ENCODE measurements at places on chromosomes 13 and 19.

DNA sequence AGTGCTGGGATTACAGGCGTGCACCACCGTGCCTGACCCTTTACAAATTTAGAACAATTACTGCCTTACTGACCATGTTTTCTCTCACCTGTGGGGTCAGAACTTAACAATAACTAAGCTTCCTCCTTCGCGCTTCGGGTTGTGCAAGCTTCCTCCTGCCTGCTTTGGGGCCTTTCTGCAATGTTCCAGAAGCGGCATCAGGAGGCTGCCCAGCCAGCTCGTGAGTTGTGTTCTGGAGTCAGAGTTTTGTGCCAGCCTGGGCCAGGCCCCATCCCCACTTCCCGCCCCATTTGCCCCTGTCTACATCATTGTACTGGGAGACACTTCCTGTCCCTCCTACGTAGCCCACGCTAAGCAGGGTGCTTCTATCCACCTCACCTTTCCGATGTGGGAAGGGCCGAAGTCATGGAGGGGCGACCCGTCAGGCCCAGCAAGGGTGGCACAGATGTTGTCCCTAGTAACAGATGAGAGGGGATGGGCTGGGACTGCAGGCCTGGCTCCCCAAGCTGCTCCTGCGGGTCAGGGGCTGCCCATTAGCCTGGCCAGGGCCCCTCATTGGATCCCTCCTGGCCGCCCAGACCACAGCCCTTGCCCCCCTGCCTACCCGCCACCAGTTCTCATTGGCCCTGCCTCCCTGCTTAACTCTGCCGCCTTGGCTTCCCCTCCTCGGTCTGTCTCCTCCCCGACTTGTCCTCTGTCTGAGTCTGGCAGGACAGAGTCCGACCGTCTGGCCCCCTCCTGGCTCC, 13.4 kb downstream of the UHRF1 start:
- DNase-seq, result no peak

GRCh38 chr13:50518131-50518530, 325.4 kb downstream of the DLEU7 start:
- DNase-seq, result no peak

DNA sequence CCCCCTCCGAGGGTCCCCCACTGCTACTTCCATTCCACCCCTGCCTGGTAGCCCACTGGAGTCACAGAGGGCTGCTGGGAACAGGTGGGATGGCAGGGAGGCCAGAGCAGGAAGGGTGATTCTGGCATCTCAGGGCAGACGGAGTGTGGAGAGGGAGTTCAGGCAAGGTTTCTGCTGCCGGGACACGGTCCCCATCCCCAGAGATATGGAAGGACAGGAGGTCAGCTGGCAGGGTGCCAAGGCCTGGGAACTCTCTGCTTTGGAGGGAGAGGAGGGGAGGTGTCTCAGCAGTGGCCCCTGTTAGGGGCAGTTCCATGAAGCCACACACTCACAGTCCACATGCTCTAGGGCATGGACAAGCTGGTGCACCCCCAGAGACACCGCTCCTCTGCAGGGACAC, 68.1 kb downstream of the CHST8 start:
- no peak for DNase-seq

DNA sequence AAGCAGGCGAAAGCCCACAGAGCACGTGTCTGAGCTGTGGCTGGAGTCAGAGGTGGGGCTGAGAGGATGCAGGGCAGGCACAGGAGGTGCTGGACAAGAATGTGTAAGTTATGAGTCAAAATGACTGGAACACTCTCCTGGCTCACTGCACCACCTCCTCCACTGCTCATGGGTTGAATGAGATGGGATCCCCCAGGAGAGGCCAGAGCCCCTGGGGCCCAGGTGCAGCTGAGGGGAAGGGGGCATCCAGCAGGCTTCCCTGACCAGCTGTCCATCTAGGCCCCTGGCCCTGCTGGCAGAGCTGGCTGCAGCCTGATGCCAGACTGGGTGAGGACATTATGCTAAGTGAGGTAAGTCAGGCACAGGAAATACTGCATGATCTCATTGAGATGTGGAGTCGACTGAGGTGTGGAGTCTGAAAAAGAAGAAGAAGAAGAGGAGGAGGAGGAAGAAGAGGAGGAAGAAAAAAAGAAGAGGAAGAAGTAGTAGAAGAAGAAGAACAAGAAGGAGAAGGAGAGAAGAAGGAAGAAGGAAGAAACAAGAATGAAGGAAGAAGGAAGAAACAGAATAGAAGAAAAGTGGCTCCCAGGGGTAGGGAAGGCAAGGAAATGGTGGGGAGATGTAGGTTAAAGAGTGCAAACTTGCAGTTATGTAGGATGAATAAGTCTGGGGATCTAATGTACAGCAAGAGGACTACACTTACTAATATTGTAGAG, 747.4 kb downstream of the UQCRFS1 start:
- DNase-seq, result no peak

- DNase-seq, result no peak
Measured at GRCh38 chr13:42229287-42229686, 42.7 kb upstream of the AKAP11 start.

DNA sequence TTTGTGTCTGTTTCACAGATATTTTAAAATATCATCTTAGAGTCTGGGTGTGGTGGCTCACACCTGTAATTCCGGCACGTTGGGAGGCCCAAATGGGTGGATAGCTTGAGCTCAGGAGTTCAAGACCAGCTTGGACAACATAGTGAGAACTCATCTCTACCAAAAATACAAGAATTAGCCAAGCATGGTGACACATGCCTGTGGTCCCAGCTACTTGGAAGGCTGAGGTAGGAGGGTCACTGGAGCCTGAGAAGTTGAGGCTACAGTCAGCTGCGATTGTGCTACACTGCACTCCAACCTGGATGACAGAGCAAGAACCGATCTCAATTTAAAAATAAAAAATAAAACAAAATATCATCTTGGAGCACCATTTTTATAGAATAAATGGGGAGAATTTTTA, 1247.6 kb upstream of the MIR17HG start:
- no peak for DNase-seq

DNA sequence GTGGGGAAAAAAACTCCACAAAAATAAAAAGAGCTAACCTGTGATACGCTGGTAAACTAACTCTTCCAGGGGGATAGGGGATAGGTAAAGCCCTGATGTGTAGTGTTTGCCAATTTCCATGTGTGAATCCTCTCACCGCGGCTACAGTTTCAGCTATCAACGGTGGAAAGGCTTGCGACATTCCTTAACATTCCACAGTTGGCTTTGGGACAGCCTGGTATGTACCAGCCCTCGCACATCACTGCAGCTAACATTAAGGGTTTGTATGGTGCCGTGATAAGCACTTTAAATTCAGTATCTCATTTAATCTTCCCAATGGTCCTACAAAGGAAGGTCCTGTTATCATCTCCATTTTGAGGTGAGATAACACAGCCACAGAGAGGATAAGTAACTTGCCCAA, 112.4 kb downstream of the KATNAL1 start:
- DNase-seq, result no peak

- peak; percentile 54 for DNase-seq
Measured at GRCh38 chr13:92074658-92075057, 676.2 kb downstream of the GPC5 start.

DNA sequence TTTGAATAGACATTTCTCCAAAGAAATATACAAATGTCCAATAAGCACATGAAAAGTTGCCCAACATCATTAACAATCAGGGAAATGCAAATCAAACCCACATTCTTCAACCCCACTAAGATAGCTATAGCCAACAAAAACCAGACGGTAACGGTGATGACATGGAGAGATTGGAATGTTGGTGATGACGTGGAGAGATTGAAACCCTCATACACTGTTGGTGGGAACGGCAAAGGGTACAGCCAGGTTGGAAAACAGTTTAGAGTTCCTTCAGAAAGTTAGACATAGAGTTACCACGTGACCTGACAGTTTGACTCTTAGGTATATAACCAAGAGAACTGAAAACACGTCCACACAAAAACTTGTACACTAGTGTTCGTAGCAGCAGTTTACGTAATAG, 48.1 kb downstream of the TNFRSF19 start:
- DNase-seq, result no peak

DNA sequence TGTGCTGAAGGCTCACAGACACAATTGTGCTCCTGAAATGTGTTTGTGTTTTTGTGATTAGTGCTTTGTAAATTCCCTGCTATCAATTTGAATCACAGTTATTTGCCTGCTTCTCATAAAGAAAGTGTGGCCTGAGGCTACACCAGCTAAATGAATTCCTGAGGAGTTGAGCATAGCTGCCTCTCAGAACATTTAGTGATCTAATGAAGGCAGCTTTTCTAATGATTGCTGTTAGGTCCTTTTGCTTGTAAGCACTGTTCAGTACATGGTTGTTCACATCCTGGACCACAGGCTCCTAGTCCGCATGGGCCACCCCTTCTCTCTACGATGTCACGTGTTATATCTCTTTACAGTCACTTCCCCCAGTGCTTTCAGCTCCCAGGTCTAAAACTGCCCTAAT, 238.2 kb downstream of the B3GLCT start:
- DNase-seq, result no peak

DNA sequence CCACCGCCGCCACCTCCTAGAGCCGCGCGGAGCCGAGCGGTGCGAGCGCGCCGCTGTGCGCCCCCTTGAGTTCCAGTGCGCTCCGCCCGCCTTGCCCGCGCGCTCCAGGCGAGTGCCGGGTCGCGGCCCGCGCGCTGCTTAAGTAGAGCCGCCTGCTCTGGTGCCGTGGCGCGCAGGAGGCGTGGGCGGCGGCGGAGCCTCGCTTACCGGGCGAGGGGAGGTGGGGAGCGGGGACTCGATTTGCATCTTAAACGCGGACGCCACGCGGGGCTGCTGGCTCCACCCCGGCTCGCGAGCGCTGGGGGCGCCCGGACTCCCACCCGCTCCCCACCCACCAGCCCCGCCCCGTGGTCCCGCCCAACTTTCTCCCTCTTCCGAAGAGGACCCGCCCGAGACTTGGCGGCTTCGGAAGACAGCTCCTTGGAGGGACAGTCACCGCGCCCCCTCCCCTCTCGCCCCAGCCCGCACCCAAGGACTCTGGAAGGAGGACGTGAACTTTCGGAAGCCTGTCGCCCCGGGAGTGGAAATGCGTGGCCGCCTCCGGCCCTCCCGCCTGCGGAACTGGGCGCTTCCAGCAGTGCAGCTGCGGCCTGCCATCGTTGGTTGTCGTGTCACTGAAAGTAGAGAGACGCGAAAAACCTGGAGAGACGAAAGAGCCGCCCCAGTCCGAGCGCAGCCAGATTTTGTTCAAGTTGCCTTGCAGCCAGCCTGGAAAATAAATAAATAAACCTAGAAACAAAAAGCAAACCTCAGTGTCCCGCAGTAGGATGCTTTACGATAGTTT, at the start of gene KCTD12:
Gene KCTD12, minus strand, starts transcription at position 114 of the 784 bp plus-strand sequence. CDS start 257 bp downstream, outside the sequence.
- DNase-seq, result peak; percentile 88

- DNase-seq, result no peak
Measured at GRCh38 chr19:43308244-43308815, 39.0 kb upstream of the PSG9 start.

DNA sequence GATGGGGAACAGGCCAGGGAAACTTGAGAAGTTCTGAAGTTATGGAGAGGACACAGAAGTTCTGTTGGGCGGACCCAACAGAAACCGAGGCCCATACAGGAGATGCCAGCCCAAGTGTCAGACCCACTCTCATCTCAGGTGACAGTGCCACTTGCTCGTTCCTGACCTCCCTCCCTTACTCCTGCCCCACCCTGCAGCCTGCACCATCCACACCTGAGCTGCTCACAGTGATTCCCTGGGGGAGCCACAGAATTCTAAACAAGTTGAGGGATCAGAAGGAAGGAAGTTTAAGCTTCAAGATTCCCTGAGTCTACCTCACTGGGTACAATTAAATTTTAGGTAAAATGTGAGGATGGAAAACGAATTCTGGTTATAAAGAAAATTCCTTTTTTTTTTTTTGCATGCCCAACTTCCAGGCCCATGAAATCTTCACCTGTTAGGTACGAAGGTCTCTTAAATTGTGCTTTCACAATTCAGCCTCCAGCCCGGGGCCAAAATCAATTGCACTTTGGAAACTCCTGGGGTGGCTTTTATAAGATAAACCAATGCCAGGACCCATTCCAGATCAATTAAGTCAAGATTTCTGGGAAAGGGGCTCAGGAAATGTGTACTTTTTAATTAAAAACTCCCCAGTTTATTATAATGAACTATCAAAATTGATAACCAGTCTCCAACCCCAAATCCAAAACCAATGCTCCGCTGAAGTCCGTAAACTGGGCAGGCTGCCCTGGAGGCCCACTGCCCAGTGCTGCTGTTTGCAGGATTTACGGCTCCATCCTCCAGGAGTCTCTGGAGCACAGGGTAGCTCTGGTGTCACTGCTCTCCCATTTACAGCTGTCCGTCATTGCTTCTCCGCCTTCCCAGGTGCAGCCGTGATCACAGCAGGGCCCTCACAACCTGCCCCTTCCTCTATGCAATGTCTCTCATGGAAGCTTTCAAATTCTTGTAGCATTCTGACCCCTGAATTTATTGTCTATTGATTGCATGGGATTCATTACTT, 643.5 kb downstream of the UQCRFS1 start:
- no peak for DNase-seq

DNA sequence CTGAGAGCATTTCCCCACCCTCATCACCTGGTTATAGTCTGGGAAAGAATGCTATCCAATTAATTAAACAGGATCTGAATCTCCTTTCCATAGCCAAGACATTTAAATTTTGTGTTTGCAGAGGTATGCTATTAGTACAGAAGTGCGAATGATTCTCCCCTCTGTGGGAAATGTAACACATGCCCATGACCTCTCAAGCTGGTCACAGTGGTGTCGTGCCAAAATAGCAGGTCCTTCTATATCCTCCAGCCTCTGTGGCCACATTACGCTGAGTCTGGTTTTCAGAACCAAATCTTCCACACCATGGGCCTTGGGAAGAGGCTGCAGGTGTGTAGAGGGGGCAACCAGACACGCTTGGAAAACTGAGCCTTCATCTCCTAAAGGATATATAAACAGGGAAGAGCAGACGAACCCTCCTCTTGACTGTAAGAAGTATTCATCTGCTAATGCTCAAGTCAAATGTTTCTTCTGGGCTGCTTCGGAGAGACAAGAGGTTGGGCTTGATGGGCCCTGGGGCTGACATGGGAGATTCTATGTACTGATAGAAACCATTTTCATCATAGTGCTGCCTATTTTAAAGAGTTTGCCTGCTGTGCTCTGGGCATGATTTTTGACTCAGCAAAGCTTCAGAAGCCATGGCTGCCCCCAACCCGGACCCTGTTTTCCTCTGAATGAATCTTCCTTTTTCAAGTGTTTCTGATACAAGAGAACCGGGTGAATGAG, 197.6 kb downstream of the DNAJC15 start:
- DNase-seq, result no peak

DNA sequence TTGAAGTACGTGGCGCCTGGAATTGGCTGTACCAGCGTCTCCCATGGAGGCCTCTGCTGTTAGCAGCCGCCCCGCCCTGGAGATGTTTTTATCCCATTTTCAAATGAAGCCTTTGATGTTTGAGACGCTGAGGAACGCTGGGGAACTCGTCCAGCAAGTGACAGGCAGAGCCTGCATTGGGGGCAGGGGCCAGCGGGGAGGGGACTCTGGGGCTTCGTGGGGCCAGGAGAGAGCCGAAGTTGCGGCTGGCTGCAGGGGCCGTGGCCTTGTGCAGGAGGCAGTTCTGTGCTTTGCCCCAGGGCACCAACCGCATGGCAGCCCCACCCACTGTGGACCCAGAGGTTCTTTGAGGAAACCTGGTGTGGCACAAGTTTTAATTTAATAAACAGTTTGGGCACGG, 13.5 kb downstream of the SPPL2B start:
- DNase-seq, result no peak
